ENCODE measurements at places on chromosomes 7 and 10.

GRCh38 chr7:111825046-111825445, 262.8 kb upstream of the IMMP2L start:
- no peak for DNase-seq

GRCh38 chr7:111098011-111098925, 7.3 kb downstream of the LRRN3 start:
- peak; percentile 76 for DNase-seq

DNA sequence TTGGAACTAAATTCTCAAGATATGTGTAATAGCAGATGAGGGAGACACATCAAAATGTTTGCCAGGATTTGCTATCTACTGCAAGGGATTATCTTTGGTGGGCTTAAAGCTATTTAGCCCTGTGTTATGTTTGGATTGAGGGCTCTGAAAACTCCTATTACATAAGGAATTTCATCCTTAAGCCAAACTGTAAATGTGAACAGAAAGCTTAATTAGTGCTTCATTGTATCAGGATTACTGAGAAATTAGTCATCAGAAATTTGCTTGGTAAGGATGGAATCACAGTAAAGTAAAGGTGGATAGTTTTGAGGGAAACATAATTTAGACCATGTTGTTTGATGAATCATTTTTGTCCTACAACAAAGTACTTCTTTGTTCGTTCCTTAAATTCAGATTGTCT, 8.3 kb downstream of the ANKRD7 start:
- no peak for DNase-seq

GRCh38 chr7:71787513-71787912, 624.6 kb downstream of the CALN1 start:
- DNase-seq: peak; percentile 38

- no peak for DNase-seq
Measured at GRCh38 chr10:91724933-91725332, 73.3 kb upstream of the TNKS2 start.

GRCh38 chr7:134639683-134640279, 6.9 kb upstream of the BPGM start:
- peak; percentile 90 for DNase-seq

GRCh38 chr10:33153968-33154327, 180.5 kb downstream of the NRP1 start:
- no peak for DNase-seq

DNA sequence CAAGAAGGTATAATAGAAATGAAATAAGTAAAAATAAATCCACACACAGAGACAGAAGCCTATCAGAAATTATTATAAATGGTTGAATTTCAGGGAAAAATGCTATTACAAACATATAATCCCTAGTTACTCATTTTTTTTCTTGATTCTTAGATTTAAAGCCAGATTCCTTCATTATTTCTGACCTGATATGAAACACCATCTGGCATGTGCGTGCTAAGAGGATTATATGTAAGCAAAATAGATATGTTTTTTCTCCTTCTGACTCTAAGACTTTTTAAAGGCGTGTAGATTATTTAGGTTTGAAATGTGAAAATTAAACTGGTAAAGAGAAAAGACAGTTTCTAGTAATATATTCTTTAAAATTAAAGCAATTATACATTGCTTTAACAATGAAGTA, 236.7 kb upstream of the ETV1 start:
- no peak for DNase-seq

DNA sequence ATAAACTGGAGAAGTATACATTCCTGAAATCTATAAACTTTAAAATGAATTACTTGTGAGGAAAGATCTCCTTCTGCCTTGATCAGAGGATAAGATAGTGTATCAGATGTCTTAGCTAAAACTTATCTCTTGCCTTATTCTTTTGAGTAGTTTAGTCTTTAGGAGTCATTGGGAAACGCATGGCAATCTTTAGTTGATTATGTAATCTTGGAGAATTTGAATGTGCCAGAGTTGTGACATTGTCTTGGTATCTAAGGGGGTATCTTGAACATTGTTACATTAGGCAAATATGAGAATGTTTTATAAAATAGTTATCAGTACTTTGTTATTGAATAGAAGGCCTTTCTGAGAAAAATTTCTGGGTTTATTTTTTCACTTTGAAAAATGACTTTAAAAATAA, 61.6 kb upstream of the ADRA2A start:
- DNase-seq: peak; percentile 29

GRCh38 chr10:11546581-11546980, 64.9 kb downstream of the USP6NL start:
- no peak for DNase-seq

DNA sequence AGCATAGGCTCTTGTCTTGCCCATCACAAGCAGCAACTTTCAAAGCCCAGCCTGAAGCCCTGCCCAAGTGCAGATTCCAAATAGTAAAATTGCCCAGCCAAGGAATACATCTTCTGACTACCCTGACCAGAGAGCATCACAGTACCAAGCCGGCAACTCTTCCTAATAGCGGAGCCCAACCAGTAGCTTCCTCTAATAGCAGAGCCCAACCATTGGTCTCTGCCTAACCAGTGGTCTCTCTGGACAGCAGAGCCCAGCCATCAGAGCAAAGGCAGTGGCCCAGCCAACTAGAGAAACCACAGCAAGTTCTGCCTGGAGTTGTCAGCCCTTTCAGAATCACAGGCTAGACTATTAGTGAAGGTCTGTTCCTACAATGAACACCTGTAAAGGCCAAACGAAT, 285.6 kb downstream of the HGF start:
- peak; percentile 80 for DNase-seq

DNA sequence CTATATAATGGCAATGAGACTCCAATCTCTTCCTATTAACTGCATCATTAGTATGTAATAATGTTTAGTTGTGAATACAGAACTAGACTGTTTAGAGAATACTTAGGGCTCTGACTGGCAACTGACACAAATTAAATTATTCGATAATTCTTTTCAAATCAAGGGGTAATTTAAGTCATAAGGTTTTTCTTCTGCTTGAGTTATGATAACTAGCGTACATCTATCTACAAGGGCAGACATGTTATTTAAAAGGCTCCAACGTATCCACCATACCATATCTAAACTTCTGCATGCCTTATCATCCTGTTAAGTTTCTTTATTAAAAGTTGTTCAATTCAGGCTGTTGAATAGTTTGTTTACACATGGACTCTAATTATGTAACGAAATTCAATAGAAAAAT, 11.2 kb downstream of the SEMA3C start:
- no peak for DNase-seq

GRCh38 chr7:56493704-56494450, 377.7 kb upstream of the NUPR2 start:
- DNase-seq: no peak

DNA sequence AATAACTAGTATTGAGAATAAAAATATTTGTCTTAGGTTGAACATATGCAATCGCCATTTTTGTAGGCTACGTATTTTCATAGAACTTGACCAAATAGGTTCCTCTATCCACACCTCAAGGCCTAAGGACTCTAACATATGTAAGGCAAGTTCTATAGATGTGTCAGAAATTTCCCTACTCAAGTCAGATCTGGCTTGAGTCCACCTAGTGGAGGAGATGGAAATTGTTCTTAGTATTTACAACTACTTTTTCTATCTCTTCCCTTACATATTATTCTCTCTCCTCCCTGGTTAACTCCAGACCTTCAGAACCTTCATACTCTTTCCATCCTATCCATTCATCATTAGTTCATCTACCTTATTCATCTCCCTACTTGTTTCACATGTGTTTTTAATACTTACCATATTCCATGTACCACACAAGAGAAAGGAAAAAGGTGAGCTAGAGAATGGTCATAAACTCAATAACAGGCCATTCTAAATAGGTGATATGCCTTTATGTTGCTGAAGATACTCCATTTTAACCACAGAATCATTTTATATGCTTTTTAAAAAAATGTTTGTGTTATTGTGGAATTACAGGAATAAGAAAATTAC, 174.5 kb upstream of the HDAC9 start:
- peak; percentile 76 for DNase-seq

DNA sequence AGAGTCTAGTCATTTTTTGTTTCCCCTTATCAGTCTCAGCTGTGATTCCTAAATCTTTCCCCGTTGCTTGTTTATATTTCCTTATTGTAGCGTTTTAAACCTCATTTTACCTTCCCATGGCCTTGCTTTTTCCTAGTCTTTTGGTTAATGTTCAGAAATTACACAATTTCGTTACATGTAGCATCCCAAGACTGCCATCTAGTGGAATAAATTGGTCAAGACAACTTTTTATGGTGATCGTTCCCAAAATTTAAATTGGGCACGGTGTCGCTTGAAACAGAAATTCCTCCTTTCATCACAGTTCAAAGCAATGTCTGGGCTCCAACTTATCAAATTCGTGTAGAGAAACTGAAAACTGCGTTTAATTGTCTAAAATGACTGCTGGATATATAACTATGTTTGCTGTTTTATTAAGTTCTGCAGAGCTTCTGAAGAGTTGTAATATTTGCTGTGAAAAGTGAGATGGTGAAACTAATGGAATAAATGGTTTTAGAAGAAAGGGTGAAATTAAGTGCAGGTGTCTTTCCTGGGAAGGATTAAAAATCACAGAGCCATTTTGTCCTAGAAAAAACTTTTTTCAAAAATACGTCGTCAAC, 370.2 kb downstream of the PHF14 start:
- peak; percentile 75 for DNase-seq

DNA sequence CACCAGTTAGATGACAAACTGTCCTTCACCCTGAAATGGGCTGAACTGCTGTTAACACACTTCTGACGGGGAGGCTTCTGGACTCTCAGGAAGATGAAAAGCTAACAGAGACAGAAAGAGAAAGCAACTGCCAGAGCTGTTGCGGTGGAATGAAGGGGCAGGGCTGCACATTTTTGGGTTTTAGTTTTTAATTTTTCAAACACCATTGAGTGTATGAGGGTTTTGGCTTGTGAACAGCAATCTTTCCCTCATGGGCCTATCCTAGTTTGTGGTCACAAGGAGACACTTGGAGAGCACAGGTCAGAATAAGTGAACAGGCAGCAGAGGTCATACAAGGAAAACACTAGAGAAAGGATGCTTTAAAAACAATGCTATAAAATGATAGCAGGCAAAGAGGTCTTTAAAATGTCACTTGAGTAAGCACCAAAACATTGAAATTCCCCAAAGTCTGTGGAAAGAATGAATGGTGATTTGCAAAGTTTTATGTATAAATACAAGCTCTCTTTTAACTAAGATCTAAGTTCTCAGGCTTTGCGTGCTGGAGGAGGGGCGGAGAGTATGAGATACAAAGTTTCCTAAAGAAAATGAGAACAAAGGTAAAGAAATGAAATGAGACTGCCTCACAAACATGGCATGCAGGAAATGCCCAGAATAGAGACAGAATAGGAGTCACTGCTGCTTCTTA, 101.4 kb upstream of the GLI3 start:
- no peak for DNase-seq

DNA sequence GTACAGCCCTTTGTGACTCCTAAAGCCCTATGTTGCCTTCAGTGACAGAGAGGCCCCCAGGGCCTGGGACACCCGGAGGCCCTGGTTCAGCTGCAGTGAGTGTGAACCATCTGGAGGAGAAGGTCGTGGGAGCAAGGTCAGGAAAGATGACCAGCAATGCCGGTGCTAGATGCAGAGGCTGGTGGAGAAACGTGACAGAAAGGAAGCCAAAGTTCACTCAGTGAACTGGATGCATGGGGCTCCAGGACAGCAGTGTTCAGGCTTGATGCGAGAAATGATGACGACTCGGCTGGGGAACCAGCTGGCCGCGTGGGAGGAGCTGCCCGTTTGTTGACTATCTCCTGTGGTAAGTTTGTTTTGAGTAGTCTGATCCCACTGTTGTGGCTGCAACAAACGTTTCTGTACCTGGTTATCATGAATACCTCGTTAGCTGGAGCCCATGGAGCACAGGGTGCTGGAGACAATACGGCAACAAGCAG, 54.1 kb upstream of the MKRN1 start:
- no peak for DNase-seq

- DNase-seq: no peak
Measured at GRCh38 chr10:132755166-132755711, 30.7 kb downstream of the NKX6-2 start.

DNA sequence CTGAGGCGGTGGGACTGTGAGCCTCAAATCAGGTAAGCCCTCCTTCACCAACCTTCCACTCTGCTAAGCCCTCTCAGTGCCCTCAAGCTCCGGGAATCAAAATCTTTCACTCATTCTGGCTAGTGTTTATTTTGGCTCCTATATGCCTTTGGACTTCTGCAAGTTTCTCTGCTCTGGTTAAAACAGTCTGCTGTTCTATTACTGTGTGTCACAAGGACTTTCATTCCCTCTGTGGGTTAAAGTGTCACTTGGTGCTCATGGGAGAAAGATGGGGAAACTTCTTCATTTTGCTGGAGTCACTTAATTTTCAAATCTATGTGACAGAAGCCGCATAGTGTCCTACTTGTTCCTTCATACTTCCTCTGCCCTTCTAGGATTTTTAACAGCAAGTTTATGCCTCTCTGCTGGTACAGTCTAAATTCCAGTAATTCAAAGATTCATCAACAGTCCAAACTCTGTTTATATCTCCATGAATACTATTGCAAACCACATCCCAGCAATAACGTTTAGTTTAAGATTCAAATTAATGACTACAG, 61.3 kb downstream of the CD36 start:
- no peak for DNase-seq

GRCh38 chr7:85160223-85160622, 26.6 kb downstream of the SEMA3D start:
- no peak for DNase-seq

- no peak for DNase-seq
Measured at GRCh38 chr10:5603091-5603847, 63.1 kb downstream of the ASB13 start.

- DNase-seq: no peak
Measured at GRCh38 chr7:107955394-107955793, 47.6 kb downstream of the LAMB1 start.

DNA sequence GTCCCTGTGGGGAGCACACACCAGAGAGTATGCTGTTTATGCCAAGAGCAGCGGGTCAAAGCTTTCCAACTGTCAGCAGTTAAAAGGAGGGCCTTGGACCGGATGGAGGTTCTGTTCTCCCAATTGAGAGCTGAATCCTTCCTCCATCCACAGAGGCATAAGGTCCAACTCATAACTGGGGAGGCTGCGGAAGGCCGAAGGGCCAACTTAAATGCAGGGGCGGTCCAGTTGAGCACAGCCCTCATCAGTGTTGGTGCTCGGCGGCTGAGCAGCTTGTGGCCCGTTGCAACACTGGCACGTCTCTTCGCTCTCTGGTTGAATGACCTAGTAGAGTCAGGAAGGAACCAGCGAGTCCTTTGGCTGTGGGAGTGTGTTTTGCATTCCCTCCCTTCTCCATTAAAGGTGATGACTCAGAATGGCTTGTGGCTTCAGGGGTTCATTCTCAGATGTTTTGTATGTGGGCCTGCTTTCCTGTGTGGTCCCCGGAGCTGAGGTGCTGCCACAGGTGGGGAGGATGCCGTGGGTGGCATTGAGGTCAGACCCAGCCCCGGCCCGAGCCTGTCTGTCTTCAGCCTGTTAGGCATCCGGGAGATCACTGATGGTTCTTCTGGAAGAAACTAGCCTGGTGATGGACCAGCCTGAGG, 44.8 kb upstream of the DMBT1 start:
- DNase-seq: no peak

- peak; percentile 5 for DNase-seq
Measured at GRCh38 chr7:82164813-82165212, 278.8 kb downstream of the CACNA2D1 start.

DNA sequence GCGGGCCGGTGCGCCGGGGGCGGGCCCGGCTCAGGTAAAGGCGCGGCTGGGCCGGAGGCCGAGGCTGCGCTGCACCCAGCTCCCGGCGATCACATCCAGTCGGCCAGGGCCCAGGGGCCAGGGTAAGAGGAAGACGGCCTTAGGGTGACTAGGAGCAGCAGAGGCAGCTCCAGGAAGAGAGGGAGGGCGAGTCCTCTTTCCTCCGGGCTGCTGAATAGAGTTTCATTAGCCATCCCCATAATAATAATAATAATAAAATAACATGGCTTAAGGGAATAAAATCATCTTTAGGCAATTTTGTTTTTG, 44.8 kb upstream of the CDK1 start:
- peak; percentile 13 for DNase-seq

Measured in hematopoietic multipotent progenitor cell treated with erythropoietin and hydrocortisone succinate and interleukin-3 and kit ligand, for 4 days (in vitro differentiated cells).